ENCODE measurements at places on chromosomes 12 and 14.

DNA sequence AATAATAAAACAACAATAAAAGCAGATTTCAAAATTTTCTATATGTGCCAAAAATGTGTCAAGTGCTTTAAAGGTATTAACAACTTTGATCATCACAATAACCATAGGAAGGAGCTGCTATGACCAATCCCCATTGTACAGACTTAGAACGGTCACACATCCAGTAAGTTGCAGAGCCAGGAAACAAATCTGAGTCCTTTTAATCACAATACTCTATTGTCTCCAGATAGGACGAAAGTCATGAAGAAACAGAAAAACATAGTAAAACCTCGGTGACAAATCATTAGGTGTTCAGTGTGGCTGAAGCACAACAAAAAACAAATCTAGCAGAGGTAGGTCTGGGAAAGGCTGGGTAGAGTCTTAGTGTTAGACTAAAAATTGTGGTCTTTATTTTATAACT is 178.8 kb downstream of the GRIP1 start:
- DNase-seq = no peak

DNA sequence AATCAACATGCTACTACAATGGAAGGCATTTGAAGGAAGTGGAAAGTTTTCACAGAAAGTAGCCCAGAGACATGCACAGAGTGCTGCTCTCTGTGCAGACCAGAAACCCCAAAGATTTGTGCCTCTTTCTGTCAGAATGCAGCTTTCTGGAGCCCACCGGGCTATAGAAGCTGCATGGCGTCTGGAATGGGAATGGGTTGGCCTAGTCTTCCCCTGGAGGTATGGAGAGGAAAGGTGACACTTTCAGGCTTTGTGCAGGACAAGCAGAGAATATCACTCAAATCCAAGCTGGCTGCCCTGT is 21.3 kb upstream of the ZFP36L1 start:
- no peak for DNase-seq

- DNase-seq = no peak
Measured at GRCh38 chr14:105153739-105154475, 14.7 kb downstream of the JAG2 start.

DNA sequence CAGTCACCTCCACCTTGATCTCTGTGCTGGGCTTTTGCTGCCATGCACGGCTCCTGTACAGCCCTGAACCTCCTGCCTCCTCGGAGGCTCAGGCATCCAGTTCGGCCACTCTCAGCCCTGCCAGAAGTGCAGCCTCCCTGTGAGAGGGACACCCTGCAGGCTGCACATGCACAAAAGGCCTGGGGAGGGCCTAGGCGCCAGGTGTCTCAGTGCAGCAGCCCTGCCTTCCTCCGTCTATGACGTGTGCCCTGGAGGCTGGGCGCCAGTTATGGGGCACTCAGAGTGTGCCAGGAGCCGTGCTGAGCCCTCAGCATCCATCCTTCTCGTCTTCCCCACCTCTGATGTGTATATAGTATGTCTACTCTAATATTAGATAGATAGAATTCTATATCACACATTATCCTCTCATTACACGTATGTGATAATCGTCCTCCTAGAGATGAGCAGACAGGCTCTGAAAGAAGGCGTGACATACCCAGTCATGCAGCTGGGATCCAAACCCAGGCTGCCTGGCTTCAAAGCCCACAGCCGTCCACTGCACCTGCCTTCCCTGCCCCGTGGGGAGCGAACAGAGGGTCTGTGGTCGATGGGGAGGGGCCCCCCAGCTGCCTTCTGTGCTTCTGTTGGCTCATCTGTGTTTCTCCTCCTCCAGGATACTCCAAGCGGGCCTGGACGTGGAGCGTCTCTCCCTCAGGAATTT is 101.1 kb downstream of the B4GALNT3 start:
- no peak for DNase-seq

- no peak for DNase-seq
Measured at GRCh38 chr12:47082796-47083621, 3.2 kb upstream of the AMIGO2 start.

Data from NCI-H524 treated with DMSO at 0.1 percent for 48 hours (cell line).